ENCODE measurements at places on chromosomes 4 and X.

GRCh38 chr4:76376534-76376933 lies 44.4 kb downstream of the CCDC158 start:
- H3K36me3 ChIP-seq, result no peaks in the 10 kb centered on the region
- H3K27ac ChIP-seq, result no peak overlapping the region
- no peak overlapping the region for H3K4me3 ChIP-seq
- DNase-seq, result no peak
- H3K4me1 ChIP-seq, result peaks cover 4% of the 10 kb centered on the region

DNA sequence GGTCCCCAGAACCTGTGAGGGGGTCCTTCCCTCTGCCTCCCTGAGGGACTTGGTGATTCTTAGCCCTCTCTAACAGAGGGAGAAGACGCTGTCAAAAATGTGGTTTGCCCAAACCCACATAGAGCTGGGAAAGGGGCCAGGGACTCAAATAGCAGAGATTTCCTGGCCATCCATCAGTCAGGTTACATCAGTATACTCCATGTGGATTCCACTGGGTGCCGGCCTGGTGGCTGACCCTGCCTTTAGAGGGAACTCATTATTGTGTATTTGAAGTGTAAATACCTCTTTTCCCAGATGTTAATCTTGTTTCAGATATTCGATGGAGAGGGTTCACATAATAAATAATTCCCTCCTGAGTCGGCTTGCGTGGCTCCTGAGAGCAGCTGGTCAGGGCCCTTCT lies 130.3 kb downstream of the TBL1X start:
- H3K27ac ChIP-seq, result no peak overlapping the region
- no peaks in the 10 kb centered on the region for H3K27me3 ChIP-seq
- no peak for DNase-seq
- H3K36me3 ChIP-seq, result no peaks in the 10 kb centered on the region
- no peaks in the 10 kb centered on the region for H3K4me1 ChIP-seq

- H3K27me3 ChIP-seq, result no peaks in the 10 kb centered on the region
- no peaks in the 10 kb centered on the region for H3K4me1 ChIP-seq
- H3K27ac ChIP-seq, result no peak overlapping the region
- H3K4me3 ChIP-seq, result no peak overlapping the region
Observed at GRCh38 chr4:162683659-162684370, 482.9 kb downstream of the NAF1 start.

DNA sequence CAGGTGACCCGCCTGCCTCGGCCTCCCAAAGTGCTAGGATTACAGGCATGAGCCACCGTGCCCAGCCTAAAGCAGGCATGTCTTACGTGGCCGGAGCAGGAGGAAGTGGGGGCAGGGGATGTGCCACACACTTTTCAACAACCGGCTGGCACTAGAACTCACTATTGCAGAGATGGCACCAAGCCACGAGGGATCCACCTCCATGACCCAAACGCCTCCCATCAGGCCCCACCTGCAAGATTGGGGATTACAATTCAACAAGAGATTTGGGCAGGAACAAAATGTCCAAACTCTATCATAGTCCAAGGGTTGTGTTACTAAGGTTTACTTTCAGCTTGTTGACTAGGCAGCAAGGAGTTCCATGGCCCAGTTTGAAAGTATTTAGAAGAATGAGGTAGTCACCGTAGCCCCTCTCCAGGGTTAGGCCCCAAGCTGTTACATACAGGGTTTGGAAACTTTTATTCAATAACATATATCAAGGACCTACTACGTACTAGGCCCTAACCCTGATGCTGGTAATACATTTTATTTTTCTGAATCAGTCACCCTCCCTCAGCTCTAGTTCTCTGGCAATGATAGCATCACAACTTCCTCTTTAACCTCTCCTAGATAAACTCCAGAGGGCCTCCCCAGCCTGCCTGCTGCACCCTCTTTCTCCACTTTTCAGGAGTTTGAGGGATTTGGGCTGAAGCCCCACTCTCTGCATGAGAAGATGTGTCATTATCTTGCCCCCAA lies 18.0 kb upstream of the TBC1D14 start:
- peaks cover 9% of the 10 kb centered on the region for H3K4me1 ChIP-seq
- H3K36me3 ChIP-seq, result no peaks in the 10 kb centered on the region
- H3K27ac ChIP-seq, result no peak overlapping the region
- H3K27me3 ChIP-seq, result no peaks in the 10 kb centered on the region

GRCh38 chrX:124651031-124651430 lies 304.7 kb downstream of the SH2D1A start:
- DNase-seq, result peak; percentile 23
- H3K36me3 ChIP-seq, result no peaks in the 10 kb centered on the region
- H3K27me3 ChIP-seq, result no peaks in the 10 kb centered on the region
- no peaks in the 10 kb centered on the region for H3K4me1 ChIP-seq
